Stimulated activated CD8-positive, alpha-beta memory T cell treated with anti-CD3 and anti-CD28 coated beads, Interleukin-7, amount 100 ng/mL, for 24 hours (primary cell): ENCODE measurements at places on chromosomes 6 and 20.

GRCh38 chr20:57708694-57709673, 831 bp downstream of the PMEPA1 start:
- no peak for DNase-seq

- DNase-seq: no peak
These were observed 188.2 kb upstream of the PREP start for GRCh38 chr6:105591053-105591452.

- no peak for DNase-seq
These were observed 9.3 kb downstream of the NUDT3 start for GRCh38 chr6:34383161-34383631.

- no peak for DNase-seq
These were observed 4.6 kb upstream of the EDEM2 start for GRCh38 chr20:35151736-35152135.

- no peak for DNase-seq
These were observed 23.4 kb upstream of the CCN5 start for GRCh38 chr20:44691424-44692423.

DNA sequence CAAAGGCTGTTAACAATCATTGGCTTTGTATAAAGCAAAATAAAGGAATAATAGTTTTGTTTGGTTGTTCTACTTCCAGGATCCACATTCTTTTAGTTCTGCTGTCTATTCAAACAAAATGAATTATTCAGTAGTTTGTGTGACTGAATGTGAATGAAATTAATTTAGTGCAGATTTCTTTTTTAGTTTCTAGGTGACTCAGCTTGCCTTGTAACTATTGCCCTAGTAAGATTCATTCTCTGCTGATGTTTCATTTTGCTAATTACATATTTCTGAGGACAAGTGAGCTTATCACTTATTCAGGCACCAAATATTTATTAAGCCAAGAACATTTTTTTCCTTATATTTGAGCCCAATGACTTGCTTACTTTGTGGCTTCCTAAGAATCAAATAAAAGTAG, 46.5 kb upstream of the RIPOR2 start:
- no peak for DNase-seq

GRCh38 chr6:153150752-153151440, 19.8 kb upstream of the RGS17 start:
- DNase-seq: no peak

- no peak for DNase-seq
These were observed 159.2 kb upstream of the COL21A1 start for GRCh38 chr6:56406276-56407269.

DNA sequence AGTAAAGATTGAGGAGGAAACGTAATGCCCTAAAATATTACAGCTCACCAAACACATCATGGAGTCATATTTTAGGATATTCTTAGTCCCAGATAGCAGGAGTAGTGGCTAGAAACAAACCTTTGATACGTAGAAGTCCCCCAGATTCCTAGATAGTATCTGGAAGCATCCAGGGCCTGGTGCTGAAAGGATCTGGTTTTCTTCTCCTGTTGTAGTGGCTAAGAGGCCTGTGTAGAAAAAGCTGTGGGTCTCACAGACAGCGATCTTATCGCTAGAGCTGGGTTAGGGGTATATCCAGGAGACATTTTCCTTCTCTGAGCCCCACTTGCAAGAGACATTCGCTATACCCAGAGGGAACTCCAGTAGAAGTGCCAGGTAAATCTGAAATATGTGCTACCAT, 139.9 kb downstream of the KCNQ5 start:
- DNase-seq: no peak

DNA sequence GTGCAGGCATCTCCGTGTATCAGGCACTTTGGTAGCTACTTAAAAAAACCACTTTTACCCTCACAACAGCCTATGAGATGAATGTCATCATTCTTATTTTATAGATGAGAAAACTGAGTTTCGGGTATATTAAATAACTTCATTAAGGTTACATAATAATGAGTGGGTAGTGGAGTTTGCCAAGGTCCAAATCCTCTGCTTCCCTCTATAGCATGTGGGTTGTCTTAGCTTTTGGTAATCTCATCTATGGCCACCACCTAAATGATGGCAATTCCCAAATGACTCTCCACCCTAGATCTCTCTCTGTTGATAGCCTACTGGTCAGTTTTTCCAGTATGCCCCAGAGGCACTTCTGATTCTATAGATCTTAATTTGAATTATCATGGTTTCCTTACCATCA, 3.7 kb upstream of the RNF144B start:
- DNase-seq: no peak

- DNase-seq: no peak
These were observed 493.1 kb upstream of the FLRT3 start for GRCh38 chr20:14830466-14830865.

GRCh38 chr6:137102851-137103492, 58.2 kb upstream of the IL20RA start:
- DNase-seq: no peak

DNA sequence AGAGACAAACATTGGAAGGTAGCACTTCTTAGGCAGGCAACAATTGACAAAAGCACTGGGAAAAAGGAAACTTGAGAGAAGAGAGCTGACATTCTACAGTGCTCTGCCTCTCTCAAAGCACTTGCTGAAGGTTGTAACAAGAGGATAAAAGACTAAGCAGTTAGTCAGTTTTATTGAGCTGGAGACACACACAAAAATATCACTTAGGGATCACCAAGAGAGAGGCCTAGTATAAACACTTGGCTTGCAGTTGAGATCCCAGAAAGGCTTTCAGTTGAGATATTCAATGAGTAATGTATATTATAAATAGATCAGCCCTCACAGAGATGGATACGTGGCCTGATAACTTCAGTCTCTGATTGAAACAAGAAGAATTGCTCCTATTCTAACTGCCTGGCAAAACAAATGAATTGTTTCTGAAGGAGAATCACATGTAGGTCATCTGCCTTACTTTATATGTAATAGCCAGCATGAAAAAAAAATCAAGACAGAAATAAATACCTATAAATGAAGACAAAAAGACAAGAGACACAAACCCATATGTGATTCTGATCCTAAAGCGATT, 747.2 kb upstream of the MAN1A1 start:
- DNase-seq: no peak

GRCh38 chr20:45909817-45910669, 1.9 kb downstream of the PLTP start:
- DNase-seq: no peak

DNA sequence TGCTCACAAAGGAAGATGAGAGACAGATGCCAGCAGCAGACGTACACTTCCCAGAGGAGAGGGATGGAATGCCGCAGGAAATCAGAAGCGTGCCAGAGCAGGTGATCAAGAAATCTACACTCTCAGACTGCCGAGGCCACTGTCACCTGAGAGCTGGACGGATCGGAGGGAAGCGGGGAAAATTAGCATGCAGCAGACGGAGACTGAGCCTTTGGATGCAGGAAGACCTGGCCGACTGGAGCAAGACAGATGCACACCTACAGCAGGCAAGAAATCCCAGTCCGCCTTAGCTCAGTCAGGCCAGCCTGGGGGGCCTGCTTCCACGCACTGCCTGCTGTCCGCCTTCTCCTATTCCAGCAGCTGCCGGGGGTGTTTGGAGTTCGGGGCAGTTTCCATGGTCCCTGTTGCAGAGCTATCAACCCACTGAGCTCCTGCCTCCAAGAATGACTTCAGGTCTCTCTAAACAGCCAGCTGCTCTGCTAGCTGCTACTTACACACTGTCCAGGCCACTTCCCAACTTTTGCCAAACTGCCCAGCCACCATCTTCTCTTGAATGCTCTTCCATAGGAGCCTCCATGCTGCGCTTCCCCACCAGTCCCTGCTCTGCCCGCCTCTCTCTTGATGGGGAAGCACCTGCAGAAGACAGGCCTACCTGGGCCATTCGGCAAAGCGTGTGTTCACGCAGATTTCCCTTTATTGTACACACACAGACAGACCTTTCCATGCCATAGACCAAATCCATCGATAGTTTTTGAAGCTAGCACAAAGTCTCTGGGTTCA, 368.5 kb downstream of the ZFAND3 start:
- no peak for DNase-seq

DNA sequence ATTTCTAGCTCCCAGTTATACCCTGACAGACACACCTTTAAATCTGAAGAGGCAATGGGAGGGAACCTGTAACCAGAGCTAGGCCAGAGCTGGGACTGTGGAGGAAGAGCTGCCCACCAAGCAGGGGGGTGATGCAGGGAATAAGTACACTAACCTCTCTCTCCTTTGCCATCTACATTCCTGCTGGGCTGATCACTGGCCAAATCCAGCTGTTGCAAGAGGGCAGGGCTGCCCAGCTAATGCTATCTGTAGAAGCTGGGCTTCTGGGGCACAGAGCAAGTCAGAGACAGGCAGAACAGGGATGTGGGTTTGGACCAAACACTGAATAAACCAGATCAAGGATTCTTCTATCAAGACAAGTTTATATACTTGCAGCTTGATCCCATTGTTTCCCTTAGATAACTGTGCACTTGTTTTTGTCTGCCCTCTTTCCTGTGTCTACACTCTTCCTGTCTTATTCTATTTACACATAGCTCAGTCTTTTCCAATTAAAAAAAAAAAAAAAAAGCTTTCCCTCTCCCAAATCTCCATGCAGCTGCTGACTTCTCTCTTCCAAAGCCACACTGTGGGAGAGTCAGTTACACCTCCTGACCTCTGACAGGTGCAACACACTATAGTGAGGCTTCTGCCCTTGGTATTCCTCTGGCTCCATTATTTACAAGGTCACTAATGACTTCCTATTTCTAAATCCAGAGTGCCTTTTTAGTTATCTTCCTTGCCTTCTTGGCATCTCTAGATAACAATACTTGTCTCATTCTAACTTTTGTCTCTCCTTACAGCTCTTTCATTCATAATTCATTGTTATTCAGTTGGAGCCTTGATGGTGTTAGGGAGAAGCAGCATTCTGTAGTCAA, 43.7 kb downstream of the TRIM38 start:
- no peak for DNase-seq

DNA sequence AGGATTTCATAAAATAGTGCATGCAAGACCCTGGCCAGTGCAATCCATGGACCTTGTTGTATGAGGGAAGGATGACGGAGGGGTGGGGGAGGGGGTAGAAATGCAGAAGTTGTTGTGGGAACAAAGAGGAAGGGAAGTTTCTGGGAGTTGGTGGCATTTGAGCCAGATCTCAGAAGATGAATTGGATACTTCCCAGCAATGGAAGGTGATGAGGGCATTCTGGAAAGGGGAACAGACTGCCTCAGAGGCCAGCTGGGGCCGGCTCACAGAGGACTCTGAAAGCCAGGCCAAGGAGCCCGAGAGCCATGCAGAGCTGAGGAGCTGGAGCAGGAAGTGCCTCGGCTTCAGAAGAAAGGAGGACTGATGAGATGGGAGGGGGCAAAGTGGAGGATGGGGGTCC, 2.7 kb downstream of the TMEM74B start:
- DNase-seq: no peak

GRCh38 chr6:38591439-38591838, 48.3 kb downstream of the BTBD9 start:
- no peak for DNase-seq

- DNase-seq: no peak
These were observed 19.3 kb upstream of the SEC63 start for GRCh38 chr6:107977283-107977682.

GRCh38 chr20:50041246-50041873, 58.6 kb downstream of the SNAI1 start:
- DNase-seq: no peak

- no peak for DNase-seq
These were observed 11.5 kb downstream of the OR2H2 start for GRCh38 chr6:29596381-29596900.

GRCh38 chr6:4740032-4740431, 36.2 kb upstream of the CDYL start:
- no peak for DNase-seq

DNA sequence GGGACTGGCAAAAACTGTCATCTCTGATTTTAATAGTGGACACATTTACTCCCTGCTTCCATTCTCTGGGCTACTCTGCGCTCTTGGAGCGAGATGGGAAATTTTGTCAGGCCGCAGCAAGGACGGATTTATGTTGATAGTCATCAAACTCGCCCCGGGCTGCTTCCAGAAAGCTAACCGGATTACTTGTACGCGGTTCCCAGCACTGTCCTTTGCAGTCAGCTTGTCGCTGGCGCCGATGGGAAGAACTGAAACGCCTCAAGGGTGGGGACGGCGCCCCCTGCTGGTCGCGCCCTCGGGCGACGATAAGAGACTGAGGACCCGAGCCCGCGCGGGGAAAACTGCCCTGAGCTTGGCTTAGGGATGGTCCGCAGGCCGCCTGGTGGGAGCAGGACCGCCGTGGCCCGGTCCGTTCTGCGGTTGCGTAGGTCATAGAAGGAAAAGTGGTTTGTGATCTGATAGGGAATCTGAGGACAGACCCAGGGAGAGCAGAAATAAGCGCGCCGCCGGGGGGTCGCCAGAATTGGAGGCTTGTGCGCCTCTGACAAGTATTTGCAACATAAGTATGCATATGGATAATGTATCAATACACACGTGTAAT, 984 bp upstream of the ABT1 start:
- DNase-seq: peak; percentile 76

GRCh38 chr6:153129873-153130514, 1.1 kb downstream of the RGS17 start:
- no peak for DNase-seq

DNA sequence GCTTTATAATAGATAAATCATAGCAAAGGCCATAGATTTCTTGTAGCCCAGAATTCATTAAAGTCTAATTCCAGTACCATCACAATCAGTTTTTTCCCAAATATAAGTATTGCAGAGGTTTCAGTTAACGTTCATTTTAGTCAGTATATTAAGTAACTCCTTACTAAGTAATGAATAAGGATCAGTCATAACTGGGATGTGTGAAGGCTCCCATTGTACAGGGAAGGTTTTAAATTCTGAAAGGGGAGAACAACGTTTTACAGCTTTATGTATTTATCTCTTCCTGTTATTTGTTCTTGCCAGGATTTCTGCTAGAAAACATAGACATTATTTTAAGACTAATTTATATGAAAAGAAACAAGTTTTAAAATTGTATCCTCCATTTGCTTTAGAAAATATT, 215.5 kb upstream of the LAMP5 start:
- DNase-seq: no peak

DNA sequence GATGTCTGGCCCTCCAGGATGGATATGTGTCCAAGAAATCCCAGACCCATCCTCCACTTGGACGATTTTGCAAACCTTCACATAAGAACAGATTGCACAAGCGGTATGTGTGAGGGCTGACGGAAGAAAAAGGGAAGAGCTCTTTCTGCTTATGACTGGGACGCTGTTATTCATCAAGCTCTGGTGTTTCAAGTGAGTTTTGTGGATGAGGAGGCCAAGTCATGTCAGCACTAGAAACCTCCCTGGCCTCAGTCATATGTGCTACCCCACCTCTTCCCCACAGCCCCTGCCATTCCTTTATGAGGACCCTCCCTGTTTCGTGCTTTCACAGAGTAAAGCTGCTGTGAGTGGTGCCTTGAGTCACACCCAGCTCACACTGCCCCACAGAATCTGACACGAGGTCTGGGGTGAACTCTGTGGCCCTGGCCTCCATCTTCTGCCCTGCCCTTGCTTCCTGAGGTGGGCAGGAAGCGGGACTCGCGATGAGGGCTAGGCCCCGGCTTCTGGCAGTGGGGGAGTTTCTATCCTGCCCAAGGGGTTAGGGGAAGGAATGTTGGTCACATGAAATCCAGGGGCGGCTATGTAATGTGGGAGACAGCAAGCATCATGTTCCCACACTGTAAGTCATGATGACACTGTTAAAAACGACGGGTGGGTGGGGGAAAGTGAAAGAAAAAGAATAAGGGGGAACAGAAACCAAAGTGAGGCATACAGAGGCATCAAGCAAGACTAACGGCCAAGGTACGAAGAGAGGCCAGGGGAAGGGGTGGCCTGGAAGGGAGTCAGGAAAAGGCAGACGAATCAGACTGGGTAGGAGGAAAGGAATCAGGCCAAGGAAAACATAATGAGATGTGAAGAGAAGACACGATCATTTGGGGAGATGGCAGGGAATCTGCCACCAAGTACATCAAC, 78.1 kb downstream of the PRDM1 start:
- peak; percentile 35 for DNase-seq
